ENCODE measurements at places on chromosomes 3 and 15. TPM values are rescaled to one million over a fixed set of nuclear protein-coding genes. Genes with fewer than 3 reads are reported as not detected.

Gene SAMD7
- total RNA-seq = not detected

Gene KCNMB3
- total RNA-seq = 8.1 TPM

DNA sequence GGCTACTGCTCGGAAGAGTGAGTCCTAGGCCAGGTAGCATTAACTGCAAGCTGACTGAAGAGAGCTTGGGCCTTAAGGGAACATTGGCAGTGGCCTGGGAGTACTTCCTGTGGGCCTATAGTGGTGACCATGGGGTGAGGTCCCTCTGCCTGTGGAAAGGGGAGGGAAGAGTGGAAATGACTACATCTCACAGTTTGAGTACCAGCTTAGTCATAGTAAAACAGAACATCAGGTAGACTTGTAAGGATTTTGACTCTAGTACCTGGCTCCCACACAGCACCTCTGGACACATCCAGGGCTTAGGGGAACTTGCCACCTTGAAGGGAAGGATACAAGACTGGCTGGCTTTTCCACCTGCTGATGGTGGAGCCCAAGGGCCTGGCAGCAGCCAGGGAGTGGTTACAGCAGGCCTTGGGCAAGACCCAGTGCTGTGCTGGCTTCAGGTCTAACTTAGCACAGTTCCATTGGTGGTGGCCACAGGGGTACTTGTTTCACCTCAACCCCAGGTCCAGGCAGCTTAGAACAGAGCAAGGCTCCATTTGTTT, 147.8 kb downstream of the SLC9A9 start:
- DNase-seq = no peak

DNA sequence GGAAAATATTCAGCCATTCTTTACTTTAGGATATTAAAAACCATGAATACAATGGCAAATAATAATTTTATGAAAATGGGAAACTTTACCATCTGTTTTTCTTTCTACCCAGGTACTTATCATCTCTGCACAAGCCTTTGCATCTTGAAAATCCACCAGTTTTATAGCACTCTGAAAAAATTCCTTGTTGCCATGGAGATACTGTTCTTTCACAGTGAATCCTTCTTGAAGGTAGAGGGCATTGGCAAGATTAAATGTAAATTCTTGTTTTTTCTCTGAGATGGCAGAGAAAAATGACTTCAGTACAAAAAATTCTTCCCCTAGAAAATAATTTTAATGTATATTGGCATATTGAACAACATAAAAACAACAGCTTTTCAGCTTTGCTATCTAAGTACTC, 6.9 kb downstream of the SERPINI2 start:
- DNase-seq = no peak

Gene WNT7A
- total RNA-seq = not detected

All from thyroid gland (tissue), 4 donors.